ENCODE measurements at places on chromosomes 6 and 20.

- no peak for DNase-seq
These were observed 52.5 kb upstream of the SLC22A16 start for GRCh38 chr6:110528930-110529325.

- no peak for DNase-seq
These were observed 151.7 kb downstream of the SOD2 start for GRCh38 chr6:159541296-159541695.

- DNase-seq, result peak; percentile 33
These were observed 8.3 kb upstream of the AVP start for GRCh38 chr20:3092611-3093379.

DNA sequence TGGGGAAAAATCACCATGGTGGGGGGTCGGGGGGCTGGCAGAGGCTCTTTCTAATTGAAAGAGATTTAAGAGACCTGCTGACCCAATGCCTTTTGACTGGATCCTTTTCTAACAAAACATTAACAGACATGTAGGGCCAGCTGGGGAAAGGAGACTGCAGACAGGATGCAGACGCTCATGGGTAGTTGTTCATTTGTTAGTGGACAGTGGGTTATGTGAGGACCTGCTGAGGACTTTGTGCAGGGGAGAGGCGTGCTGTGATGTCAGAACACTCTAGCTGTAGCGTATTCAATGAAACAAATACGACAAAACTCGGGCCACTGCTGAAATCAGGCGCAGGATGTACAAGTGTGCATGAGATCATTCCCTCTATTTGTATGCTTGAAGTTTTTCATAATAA, 1.2 kb downstream of the IP6K3 start:
- no peak for DNase-seq

- DNase-seq, result no peak
These were observed 8.3 kb upstream of the SCML4 start for GRCh38 chr6:107832151-107833056.

- no peak for DNase-seq
These were observed 431.9 kb downstream of the PKHD1 start for GRCh38 chr6:51655517-51655916.

- DNase-seq, result no peak
These were observed 4.6 kb downstream of the DACT2 start for GRCh38 chr6:168314948-168315347.

GRCh38 chr6:3584606-3585005, 127.8 kb upstream of the SLC22A23 start:
- no peak for DNase-seq

DNA sequence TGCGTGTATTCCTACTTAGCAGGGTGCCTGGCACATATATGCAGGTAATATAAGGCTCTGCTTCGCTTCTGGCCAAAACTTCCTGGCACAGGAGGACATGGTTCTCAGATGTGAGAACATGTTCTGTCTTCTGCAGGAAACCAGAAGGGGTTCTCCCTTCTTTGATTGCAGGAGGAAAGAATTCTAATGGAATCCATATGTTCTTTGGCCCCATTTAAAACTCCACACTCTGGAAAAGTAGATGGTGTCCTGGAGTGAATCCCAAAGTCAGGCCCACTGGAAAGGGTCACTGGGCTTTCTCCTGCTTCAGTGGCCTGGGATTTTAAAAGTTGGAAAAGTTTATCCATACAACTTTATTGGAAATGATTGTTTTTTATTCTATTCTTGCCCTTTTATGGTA, 16.4 kb upstream of the CYP24A1 start:
- no peak for DNase-seq

DNA sequence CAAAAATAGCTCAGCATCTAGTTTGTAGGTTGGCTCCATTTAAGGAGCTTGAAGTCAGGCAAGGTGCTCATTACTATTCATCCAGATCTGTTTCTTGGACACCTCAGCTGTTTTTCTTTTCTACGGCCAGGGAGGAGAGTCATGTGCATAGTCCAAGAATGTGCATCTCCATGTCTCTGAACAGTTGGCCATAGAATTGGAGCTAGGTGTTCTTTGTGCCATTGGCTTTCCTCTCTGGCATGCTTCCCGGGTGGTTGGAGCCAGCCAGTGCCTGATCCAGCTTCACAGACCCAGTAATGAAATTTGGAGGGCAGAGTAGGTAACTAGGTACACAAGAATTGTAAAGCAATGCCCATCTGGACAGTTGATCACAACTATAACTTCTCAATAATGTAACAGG, 21.6 kb downstream of the EYA4 start:
- no peak for DNase-seq

- DNase-seq, result no peak
These were observed 535.1 kb downstream of the UTRN start for GRCh38 chr6:144820270-144820669.

GRCh38 chr20:49694450-49695071, 19.1 kb downstream of the B4GALT5 start:
- no peak for DNase-seq

- DNase-seq, result no peak
These were observed 879 bp downstream of the MEP1A start for GRCh38 chr6:46794068-46794467.

DNA sequence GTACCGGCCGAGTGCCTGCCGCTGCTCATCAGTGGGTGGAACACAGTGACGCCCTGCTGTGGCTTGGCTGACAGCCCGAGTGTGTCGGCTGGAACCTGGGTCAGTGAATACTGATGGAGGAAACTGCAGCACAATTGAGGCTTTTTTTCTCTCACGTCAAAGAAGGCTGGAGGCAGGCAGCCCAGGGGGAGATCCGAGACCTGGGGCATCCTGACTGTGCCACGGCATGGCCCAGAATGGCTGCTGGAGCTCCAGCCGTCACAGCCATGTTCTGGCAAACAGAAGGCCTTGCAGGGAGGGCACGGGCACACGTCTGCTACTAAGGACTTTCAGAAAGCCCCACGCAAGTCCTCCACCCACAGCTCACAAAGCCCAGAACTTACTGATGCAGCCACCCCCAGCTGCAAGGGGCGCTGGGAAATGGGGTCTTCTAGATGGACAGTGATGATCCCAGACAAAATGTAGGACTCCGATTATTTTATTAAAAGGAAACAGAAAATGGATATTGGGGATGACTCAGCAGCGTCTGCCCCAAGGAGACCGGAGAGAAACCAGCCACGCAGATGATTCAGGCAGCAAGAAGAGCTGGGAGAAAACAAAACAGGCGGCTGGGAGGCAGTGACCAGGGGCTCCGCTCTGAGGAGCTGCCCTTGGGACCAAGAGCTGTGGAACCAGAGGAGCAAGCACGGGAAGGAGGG, 140.0 kb downstream of the TAF4 start:
- DNase-seq, result no peak

DNA sequence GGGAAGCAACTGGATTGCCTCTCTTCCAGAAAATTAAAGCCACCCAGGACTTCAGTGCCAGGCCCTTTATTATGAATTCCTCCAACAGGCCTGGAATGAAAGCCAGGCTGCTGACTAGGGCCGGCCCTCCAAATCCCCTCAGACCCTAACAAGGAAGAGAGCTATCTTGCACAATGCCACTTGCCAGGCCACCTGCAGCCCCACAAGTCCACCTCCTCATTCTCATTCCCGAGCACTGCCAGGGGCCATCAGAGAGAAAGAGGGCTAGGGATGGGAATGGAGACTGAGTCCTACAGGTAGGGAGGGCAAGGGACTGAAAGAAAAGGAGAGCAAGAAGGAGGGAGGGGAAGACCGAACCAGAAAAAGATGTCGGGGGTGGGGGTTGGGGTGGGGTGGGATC, 86.5 kb downstream of the MRPL14 start:
- no peak for DNase-seq

- DNase-seq, result no peak
These were observed 15.2 kb downstream of the DNAH8 start for GRCh38 chr6:38730140-38730862.

GRCh38 chr20:38982291-38982690, 20.1 kb downstream of the DHX35 start:
- no peak for DNase-seq

GRCh38 chr20:43960231-43960630, 45.6 kb downstream of the TOX2 start:
- no peak for DNase-seq

Data from CD4-positive, alpha-beta T cell treated with Interleukin-6 at 100 ng/mL for 8 hours (primary cell).